ENCODE measurements at places on chromosomes 7 and 10.

- no peak for DNase-seq
These were observed 48.4 kb downstream of the GATA3 start for GRCh38 chr10:8102708-8103401.

DNA sequence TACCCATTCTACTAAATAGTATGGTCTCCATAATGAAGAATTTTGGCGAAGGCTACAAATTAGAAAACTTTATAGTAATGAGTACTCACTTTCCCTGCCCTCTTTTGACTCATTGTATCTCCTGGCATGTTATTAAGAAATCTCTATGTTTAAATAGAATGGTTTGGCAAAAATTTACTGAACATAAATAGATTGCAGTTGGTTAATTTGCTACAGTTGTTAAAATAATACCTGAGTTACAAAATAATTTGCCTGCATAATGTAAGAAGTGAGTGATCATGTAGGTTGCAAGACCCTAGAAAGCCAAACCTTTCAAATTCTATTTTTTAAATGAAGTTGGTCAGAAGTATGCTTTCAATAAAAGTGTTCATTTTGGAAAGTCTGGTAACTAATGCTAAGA, 176.8 kb upstream of the AHR start:
- DNase-seq: no peak

GRCh38 chr7:37016064-37016878, 292.0 kb upstream of the AOAH start:
- no peak for DNase-seq

GRCh38 chr10:91349381-91349780, 60.8 kb upstream of the HECTD2 start:
- no peak for DNase-seq

GRCh38 chr10:80350251-80350650, 6.3 kb downstream of the DYDC1 start:
- DNase-seq: no peak

DNA sequence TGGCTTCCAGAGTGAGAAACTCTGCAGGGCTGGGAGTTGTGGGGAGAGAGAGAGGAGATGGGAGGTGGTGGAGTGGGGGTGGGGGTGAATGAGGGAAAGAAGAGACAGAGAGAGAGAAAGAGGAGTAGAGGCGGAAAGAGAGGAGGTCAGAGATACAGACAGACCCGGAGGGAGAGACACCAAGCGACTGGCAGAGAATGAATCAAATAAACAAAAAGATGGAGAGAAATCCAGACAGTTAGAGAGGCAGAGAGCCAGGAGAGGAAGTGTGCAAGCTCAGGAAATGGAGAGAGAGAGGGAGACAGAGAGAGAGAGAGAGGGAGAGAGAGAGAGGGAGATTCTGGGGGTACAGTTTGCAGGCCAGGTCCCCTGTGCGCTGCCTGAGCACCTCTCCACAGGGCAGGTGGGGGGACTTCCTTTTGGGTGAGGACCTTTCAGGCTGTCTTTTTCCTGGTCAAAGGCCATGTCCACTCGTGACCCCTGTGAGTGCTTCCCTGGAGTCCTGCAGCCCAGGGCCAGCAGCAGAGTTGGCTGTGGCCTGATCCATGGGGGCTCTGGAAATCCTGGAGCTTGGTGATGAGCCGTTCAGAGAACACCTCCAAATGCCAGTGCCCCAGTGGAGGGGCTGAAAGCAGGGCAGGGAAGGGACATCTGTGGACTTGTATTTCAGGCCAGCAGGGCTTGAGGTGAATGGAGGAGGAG, 25.0 kb upstream of the PCBD1 start:
- no peak for DNase-seq

DNA sequence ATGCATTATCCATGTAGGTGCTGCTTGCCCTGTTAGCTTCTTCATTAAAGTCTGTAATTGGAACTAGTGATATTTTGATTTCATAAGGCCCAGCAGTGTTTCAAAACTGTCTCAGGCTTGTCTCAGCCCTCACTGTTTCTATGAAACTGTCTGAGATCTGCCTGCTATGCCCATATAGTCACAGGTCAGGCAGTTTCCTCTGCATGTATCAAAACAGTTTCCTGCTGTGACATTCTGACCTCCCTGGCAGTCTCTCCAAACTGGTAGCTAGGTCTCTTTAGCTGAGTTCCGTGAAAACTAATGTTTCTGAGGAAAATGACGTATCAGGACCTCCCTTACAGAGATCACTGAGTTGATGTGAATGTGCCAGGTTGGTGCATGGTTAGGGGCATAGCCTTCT, 18.9 kb upstream of the SEMA3D start:
- DNase-seq: no peak

- no peak for DNase-seq
These were observed 7.4 kb upstream of the LAMB1 start for GRCh38 chr7:108010377-108010776.

- no peak for DNase-seq
These were observed 269.0 kb downstream of the SNX10 start for GRCh38 chr7:26560526-26561256.

DNA sequence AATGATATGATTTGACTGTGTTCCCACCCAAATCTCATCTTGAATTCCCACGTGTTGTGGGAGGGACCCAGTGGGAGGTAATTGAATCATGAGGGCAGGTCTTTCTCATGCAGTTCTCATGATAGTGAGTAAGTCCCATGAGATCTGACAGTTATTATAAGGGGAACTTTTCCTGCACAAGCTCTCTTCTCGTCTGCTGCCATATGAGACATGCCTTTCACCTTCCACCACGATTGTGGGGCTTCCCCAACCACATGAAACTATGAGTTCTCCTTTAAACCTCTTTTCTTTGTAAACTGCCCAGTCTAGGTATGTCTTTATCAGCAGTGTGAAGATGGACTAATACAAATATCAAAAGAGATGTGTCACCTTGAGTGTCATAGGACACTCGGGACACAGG, 502.7 kb upstream of the PODXL start:
- no peak for DNase-seq

DNA sequence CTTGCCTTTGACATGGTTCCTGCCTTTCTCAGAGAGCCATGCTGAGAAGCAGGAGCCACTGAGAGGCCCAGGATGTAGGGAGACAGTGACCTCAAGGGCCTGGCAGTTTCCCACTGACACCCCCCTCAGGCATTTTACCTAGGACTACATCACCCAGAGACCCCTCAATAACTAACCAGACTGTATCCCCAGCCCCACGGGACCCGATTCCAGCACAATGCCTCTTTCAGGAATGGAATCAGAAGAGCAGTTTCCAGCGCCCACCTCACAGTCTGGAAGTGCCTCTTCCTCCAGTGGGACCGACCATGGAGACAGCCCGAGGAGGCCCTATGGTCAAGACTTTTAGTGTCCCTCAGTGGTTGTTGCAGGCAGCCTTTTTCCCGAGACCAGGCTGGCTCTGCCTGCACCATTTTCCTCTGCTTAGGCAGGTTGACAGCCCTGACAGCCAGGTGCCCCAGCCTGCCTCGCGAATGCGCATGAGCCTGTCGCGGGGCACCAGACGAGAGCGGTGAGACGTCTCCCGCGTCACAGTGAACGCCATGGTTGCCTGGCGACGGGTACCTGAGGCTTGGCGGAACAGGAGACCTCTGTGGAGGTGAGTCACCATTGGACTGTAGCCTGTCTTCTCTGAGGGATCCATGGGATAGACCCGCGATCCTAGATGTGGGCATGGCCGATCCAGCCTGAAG, 28.4 kb upstream of the ZNF273 start:
- DNase-seq: no peak

GRCh38 chr7:13800694-13801448, 188.6 kb downstream of the ETV1 start:
- DNase-seq: no peak

DNA sequence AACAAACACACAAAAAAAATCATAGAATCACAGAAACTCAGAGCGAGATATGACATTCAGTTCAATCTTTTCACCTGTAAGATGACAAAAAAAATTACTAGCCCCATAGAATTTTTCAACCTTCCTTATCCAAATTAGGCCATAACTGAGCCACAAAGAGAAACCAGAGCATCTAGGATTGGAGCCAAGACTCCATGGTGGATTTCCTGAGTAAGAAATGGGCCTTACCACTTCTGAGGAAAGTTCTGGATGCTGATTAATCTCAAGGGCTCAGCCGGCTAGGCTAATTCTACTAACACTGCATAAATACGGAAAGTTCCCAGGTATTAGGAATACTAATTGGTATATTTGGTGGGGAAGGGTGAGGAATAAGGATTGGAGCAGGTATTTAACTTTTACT, 16.8 kb downstream of the LIPM start:
- no peak for DNase-seq

DNA sequence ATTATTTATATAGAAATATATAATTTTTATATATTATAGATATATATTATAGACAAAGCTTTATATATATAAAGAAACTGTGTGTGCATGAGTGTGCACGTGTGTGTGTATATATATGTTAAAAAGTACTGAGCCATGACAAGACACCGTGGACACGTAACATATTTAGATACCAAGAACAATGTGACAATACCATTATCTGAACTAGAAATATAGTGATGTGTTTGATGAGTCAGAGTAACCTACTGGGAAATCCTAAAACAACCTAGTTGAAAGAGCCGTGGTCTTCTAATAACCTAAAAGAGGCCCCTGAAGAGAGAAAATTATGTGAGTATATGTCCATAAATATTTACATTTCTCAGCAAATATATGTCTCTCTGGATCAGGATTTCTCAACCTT, 50.7 kb upstream of the ITGB8 start:
- peak; percentile 16 for DNase-seq

DNA sequence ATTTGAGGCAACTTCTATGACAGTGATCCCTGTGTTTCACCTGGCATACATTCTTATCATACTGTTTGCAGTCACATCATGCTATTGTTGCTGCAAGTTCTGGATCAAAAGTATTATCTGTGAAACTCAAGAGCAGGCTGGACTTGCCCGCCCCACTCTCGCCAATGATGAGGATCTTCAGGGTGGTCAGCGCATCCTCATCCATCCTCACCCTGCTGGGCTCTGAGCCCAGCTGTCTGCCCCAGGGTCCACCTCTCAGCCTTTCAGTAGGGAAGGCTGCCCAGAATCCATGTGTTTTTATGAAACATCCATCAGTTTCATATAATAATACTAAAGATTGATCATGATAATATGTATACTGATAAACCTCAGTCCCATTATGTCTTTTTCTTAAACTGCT, 55.4 kb upstream of the KIF5B start:
- no peak for DNase-seq

GRCh38 chr10:112666094-112666493, 219.1 kb downstream of the VTI1A start:
- no peak for DNase-seq

DNA sequence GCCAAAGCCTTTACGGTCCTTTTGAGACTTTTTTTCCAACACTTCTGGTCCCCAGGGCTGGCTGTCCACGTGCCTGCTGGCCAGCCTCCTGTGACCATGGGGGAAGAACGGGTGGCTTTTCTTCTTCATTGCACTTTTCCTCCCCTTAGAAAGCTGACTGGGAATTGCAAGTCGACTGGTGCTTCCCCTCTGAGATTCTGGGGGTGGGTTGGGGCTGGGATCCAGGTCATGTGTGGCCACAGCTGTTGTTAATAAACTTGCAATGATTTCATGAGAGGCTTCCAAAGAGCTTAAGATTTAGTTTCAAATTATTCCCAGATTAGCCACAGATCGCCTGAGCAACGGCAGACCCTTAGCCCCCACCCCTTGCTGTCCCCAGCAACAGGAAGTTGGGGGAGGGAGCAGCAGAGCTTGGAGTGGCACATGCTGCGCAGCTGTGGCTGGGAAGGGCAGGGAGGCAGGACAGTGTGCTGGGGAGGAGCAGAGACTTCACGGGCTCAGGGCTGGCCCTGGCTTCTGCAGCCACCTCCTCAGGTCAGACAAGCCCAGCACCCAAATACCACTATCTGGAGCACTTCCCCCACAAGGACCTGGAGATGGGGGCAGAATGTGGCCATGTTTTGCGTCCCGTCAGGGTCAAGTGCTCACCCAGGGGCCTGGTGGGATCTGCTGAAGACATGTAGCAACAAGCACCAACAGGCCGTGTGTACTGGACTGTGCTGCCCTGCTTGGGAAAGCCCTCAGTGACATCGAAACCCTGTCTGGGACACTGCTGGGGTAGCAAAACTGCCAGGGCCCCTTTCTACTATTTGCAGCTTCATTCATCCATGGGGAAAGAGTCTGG, 147.1 kb downstream of the RNF216 start:
- no peak for DNase-seq

DNA sequence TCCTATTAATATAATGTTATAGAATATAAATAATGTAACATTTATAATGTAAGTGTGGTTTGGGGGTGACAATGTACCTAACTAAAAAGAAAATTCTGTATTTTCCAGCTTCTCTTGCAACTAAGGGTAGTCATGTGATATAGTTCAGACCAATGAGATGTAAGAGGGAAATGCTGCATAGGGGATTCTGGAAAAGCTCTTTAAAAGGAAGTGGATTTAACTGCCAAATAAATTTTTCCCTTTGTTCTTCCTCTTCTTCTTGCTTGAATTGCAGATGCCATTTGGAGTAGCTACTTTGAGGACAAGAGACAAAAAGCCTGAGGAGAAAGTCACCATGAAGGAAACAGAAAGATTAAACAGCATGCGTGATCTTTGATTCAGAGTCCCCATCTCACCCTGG, 194.3 kb downstream of the PTEN start:
- no peak for DNase-seq

- DNase-seq: peak; percentile 59
These were observed 4.6 kb downstream of the ARPC1B start for GRCh38 chr7:99379043-99379577.

DNA sequence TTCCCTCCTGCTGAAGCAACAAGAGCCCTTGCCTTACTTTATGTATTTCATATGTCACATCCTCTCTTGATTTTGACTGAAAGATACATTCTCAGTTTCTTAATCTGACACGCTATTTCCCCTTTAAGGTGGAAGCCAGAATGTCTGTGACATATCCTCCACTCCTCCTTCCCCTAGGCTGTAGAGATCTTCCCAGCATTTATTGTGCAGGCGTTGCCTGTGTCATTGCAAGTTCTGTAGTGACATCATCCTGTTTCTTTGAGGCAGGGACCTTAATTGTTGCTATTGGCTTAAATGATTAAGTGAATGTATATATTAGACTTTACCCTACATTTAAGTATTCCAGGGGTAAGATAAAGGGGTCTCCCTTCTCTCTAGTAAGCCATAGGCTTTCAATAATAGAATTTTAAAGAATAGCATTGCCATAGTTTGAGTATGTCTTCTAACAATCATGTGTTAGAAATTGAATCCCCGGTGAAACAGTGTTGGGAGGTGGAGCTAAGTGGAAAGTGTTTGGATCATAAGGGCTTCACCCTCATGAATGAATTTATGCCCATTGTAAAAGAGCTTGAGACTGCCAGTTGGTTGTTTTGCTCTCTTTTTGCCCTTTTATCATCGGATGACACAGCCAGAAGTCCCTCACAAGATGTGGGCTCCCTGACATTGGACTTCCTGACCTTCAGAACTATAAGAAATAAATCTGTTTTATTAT, 189.5 kb upstream of the CDC14C start:
- DNase-seq: no peak

DNA sequence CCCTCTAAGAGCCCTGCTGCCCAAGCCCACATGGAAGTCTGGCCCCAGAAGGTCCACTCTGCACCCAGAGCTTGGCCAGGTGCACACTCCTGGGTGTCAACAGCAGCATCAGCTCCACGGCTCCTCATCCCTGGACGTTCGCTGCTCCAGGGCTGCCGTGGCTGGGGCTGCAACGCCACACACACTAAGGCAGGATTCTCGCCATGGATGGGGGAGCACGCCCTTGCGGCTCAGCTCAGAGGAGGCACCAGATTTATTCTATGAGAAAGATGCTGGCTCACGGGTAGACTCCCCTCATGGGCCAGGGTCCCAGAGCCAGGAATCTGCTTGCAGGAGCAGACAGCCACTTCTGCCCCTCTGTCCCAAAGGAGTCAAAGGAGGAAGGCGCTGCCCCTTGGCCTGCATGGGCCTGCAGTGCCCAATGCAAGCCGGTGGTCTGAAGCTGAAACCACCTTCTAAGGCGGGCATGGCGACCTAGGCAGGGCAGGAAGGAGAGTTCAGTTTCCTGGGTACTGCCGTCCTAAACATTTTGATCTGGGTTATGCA, 42.1 kb downstream of the CFAP46 start:
- no peak for DNase-seq
